ENCODE measurements at places on chromosomes 13 and 19. TPM values are rescaled to one million over a fixed set of nuclear protein-coding genes. Genes with fewer than 3 reads are reported as not detected.
A peak's percentile ranks its signal among the peaks of the same experiment; 100 is the strongest.

DNA sequence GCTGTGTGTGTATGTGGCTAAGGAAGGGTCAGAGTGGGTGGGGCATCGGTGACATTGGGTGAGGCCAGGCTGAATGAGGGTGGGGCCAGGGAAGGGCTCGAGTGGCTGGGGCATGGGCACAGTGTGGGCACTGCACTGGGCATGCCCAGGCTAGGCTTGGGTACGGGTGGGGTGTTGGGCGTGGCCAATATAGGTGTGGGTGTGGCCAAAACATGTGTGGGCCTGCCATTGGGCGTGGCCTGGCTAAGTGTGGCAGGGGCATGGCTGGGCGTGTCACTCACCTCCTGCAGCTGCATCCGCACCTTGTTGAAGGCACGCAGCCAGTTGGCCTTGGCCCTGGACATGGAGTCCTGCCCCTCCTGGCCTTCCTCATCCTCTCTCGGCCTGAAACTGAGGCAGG is 33.2 kb downstream of the UNC13A start:
- no peak for DNase-seq

DNA sequence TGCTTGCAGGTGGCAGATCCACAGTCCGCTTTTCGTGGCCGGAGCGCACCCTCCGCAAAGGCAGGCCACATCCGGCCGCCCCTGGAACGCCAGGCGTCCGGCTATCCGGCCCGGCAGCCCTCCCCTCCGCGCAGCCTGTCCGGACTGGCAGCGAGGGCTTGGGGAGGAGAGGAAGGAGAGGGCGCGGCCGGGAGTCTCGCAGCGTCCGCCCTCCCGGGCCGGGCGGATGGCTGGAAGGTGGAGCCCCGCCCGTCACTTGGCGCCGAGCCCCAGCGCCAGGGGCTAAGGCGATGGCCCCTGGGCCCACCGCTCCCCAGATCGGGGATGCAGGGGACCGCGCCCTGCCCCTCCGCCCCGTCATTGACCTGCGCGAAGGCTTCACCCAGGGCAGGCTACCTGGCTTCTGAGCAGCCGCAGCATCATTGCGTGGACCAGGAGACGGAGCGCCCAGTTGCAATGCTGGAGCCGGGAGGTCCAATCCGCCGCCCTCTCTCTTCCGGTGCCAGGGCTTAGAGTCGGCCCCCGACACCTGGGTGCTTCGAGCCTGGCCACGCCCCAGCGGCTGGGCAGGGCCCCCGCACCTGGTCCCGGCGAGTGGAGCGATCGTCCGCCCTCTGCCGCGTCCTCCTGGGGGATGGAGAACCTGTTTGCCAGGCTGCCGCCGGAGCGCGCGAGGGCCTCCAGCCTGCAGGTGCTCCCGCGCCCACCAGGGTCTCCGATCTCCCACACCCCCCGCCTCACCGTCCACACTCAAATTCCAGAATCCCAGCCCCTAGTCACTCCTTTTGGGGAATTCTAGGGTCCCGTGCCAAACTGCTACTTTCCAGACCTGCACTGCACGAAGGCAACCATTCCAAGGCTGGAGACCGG is at the start of gene FUT1:
TSS of gene FUT1 (minus strand) at position 146 of the 870 bp plus-strand sequence. CDS start 1,360 bp downstream, outside the sequence.
- DNase-seq: no peak

DNA sequence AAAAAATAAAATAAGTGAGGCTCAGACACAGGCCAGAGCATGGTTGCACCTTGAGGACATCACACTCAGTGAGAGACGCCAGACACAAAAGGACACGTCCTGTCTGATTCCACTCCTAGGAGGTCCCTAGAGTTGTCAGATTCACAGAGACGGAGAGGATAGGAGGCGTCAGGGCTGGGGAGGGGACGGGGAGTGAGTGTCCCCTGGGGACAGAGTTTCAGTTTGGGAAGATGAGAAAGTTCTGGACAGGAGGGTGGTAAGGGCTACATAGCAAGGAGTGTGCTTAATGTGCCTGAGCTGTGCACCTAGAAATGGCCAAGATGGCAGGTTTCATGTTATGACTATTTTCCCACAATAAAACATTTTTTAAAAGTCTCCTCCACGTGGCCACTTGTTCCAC is 2.2 kb upstream of the GRIN3B start:
- no peak for DNase-seq

GRCh38 chr13:42270857-42271215 is 1.1 kb upstream of the AKAP11 start:
- no peak for DNase-seq

DNA sequence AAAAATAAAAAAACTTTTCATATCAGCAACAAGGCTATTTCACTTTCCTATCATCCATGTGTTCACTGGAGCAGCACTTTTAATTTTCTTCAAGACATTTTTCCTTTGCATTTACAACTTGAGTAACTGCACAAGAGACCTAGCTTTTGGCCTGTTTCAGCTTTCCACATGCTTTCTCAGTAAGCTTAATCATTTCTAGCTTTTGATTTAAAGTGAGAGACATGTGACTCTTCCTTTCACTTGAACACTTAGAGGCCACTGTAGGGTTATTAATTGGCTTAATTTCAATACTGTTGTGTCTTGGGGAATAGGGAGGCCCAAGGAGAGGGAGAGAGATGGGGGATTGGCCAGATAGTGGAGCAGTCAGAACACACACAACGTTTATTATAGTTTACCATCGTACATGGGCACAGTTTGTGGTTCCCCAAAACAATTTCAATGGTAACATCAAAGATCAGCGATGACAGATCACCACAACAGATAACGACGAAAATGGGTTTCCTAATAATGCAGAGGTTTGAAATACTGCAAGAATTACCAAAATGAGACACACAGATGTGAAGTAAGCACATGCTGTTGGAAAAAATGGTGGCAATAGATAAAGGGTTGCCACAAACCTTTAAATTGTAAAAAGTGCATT is 117.6 kb downstream of the GGACT start:
- DNase-seq: no peak

DNA sequence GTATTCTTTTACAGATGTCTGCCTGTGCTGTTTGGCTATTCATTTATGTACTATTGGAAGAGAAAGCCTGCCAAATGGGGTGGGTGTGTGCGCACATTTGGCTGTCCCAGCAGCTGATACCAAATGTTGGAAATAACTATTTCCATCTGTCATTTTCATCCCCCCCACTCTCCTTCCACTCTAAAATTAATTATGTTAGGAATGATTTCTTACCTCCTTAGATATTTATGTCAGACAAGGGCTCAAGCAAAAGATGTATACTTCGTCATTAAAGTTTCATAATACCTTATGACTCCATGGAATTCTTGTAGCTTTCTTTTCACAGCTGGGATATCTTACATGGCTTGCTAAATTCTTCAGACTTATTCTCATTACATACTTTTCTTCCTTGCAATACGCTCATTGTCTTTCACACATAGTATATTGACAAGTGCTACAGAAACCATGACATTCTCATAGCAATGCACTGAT is 18.6 kb downstream of the ITM2B start:
- no peak for DNase-seq

- DNase-seq: no peak
Observed at GRCh38 chr13:74696148-74696922, 562.1 kb upstream of the KLF12 start.

DNA sequence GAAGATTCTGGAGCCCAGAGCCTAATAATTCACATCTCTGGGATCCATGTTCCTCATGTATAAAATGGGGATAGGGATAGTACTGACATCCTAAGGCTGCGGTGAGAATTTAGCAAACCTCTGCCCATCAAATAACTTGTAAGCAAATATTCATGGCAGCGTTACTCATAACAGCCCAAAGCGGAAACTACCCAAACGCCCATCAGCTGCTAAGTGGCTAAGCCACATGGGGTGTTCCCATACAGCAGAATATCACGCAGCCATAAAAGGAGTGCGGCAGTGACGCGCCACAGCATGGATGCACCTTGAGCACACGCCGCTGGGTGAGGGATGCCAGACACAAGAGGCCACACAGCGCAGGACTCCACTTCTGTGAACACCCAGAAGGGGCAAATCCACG is 19.7 kb downstream of the VRK3 start:
- DNase-seq: peak; percentile 27

- peak; percentile 45 for DNase-seq
Observed at GRCh38 chr13:111304041-111304544, 16.3 kb upstream of the TEX29 start.

- DNase-seq: no peak
Observed at GRCh38 chr19:10631874-10632273, 6.5 kb downstream of the SLC44A2 start.

GRCh38 chr19:13275016-13275722 is 125.0 kb downstream of the IER2 start:
- DNase-seq: no peak

DNA sequence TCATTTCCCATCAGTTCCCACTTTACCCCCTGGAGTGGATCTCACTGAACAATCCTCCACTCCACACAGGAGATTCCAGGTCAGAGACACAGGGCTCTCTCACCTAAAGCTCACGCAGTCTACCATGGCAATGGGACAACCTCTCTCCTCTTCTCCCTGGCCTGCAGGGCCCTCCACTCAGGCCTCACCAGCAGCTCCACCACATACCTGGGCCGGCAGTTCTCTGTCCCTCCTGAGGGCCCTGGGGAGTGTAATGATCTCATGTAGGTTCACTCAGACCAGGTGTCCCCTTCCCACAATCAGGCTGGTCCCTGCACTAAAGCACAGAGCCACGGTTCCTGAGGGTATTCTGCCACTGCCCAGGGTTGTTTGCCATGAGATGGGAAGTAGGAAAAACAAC is 15.6 kb downstream of the CEACAM3 start:
- no peak for DNase-seq

DNA sequence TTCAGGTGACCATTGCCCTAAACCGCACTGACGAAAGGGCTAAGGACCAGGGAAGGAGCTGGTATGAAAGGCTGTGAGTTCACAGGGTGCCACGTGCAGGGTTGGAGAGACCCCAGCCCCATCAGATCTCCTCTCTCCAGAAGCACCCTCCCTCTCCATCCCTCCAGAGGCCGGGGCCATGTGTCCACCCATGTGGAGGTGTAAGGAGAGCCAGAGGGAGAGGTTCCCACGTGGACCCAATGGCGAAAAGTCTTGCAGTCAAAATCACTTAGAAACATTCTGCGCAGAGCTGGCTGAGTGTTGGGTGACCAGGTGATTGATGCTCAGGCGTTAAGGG is 168.3 kb downstream of the COL4A1 start:
- no peak for DNase-seq

- DNase-seq: no peak
Observed at GRCh38 chr13:89372193-89372592, 1701.0 kb downstream of the SLITRK5 start.

DNA sequence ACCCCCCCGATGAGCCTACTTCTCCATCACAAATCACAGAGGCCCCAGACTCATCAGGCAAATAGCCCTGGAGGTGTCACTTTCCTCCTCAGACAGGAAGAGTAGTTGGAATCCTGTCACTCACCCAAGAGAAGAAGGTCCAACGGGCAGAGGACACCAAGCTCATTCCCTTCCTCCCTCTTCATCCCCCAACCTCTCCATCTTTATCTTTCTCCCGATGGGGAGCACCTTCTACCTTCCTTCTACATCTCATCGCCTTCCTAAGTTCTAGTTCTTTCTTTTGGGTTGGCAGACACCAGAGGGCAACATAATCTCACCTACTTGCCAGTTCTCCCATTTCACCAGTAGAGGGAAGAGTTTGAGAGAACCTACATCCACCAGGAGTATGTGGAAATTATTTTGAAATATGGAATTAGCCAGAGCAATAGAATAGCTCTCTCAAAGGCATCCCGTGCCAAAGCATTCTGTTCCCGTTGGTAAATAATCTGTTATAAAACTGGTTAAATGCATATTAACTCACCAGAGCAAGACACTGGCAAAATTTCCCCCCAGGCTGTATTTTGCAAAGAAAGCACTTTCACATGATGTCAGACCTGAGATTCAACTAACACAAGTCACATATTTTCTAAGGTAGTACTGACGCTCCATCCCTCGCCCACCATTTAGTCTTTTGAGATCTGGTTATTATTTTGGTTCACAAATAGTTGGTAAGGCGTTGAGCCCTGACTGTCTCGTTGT is 55.0 kb downstream of the ZIC5 start:
- DNase-seq: peak; percentile 31

Gene TARM1
- polyA plus RNA-seq: not detected

Gene PABPC3
- polyA plus RNA-seq: 0.21 TPM

Gene CRB3
- 1.9 TPM for polyA plus RNA-seq

Gene RNF113B
- polyA plus RNA-seq: not detected
